HEK293T (cell line): ENCODE measurements at places on chromosomes 12 and 14.

DNA sequence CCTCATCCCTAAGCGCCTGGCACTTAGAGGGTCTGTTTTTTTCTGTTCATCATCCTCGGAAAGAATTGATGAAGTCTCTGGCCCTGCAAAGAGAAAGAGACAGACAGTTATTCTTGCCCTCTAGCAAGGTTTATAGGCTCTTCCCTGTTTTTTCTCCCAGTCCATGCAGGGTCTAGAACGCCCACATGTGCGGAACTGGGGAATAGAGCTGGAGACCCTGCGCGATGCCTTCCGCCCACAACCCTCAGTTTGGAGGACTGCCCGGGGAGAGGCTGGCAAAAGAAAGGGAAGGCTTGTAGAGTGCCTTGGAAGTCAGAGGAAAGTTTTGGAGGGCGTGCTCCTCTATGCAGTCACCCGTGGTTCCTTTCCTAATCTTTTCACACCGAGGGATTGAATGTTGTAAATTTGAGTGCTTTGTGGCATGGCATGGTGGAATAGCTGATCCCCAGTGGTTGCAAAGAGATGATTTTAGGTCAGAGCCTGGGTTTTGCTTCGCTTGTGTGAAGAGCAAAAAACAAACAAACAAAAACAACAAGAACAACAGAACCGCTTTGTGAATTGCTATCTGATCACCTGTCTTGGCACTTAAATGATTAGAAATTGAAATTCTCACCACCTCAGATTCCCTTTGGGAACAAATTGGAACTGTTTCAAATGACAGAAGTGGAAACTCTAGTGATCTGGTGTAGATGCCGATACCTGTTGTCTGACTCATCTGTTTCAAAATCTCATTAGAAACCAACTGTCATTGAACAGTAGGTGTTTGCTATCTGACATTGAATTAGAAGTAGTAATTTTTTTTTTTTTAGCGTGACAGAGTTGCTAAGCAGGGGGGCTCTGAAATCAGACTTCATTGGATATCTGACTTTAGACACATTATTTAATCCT, 947 bp downstream of the GAS2L3 start:
- peak; percentile 16 for DNase-seq

GRCh38 chr12:23221066-23221465, 596.1 kb downstream of the ETNK1 start:
- peak; percentile 45 for DNase-seq

- DNase-seq, result peak; percentile 89
Measured at GRCh38 chr14:24232121-24232644, at the start of gene NEDD8. NEDD8 (minus strand) TSS chr14:24232367; CDS start chr14:24232267, 100 bp downstream.

DNA sequence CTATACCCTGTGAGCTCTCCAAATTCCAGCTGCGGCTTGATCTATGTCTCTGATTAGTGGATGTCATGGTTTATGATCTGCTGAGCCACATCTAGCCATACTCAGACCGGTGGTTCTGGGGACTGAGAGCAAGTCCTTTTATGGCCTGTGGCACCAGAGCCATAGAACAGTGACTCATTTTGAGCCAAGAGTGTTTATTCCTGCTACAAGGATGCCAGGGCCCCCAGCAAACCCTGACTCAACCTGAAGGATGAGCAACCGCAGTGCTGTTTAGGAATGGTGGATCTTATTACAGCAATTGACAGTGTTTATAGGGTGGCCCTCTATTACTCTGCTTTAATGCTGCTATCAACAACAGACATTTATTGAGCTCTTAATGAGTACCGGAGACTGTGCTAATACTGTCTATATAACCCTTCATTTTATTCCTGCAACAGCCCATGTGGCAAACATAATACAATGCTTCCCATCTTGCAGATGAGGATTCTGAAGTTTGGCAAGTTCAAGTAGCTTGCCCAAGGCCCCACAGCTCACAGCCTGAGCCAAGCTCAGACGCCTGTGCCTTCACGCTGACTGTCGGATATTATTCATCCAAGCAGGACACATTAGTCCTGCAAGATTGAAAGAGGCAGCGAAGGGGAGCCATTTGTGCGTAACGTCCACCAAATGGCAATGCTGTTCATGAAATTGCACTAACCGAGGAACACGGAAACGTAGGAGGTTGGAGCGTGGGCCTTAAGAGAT, 273.6 kb upstream of the PWP1 start:
- peak; percentile 16 for DNase-seq

DNA sequence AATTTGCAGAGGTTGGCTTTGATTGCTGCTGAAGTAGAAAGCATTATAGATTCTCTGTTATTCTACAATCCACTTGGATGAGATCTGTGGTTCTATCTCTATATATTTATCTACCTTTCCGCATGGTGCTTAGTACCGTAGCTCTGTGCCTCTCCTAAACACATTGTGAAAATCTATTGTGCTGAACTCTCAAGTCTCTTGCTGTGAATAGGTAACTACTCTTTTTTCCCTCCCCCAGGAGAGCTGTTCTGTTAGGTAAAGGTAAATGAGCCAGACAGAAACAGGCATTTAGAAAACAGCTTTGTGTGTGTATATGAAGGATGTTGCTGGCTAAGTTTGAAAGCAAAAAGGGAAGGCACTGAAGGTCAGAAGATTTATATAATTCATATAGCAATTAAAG, 112.6 kb downstream of the BRMS1L start:
- DNase-seq, result no peak

DNA sequence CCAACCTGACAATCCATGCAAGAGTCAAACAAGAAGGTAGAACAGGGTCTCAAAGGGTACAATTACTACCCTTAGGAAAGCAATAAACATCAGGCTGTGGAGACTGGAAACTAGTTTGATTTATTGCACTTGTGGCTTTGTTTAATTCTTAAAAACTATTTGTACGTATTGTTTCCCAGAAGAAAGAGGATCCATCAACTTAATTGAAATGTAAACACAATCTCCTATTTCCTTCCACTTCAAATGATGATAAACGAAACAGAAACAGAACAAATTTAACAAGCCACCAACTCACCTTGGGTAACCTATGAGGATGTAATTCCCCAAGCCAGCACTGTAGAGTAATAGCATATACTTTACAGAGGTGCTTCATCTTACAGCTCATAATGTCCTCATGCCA, 8.0 kb downstream of the STXBP6 start:
- DNase-seq, result no peak

GRCh38 chr12:120220838-120221575, 20.1 kb upstream of the RPLP0 start:
- DNase-seq, result no peak

- no peak for DNase-seq
Measured at GRCh38 chr14:24071144-24071697, at the start of gene CPNE6. CPNE6 (plus strand) TSS chr14:24071562; CDS start chr14:24072937, 1,375 bp downstream.

DNA sequence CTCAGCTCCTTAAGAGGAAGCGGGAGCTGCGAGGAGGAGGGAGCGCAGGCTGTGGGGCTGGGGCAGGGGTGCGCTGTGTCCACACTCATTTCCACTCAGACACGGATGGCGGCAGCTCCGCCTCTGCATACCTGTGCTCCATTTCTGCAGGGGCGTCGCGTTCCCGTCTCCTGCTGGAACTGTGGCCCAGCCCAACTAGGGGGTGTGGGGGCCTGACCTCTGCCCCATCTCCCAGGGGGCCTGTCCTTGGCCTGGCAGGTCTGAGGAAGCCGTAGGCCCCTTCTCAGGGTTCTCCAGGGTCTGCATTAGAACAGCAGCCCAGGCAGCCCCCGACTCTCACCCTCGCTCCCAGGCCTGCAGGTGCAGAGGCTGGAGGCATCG, 31.2 kb downstream of the FBRSL1 start:
- DNase-seq, result no peak

GRCh38 chr14:54435500-54435981, 5.6 kb downstream of the CNIH1 start:
- DNase-seq, result no peak

DNA sequence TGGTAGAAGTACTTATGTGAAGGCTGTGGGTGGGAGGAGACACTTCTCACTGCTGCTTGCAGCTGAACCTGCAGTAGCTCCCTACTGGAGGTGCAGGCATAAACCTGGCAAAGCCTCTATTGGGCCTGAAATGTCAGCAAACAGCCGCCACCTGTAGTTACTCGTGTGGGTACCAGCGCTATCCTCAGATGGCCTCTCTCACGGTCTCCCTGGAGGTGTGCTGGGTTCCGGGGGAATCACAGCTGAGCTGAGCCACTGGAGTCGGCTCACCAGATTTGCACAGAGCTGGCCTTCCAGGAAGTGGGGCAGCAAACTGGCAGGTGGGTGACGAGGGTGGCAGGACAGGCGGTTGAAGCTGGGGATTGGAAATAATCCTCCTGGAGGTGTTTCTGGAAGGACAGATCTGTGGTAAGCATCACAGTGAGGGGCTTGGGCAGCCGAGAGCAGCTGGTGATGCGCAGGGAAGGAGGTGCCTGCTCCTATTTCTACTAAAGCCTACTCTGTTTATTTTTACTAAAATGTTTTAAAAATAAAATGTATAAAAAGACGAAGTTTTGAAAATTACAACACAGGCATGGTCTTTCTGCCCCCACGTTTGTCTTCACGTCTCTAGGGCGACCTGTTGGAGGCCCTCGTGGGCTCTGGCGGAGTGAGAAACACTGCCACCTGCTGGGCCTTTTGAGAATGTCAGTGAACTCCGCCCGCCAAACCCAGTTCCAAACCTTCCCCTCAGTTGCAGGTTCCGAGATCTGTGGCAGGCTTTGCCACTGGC, 67.8 kb upstream of the PLEKHG3 start:
- peak; percentile 80 for DNase-seq

DNA sequence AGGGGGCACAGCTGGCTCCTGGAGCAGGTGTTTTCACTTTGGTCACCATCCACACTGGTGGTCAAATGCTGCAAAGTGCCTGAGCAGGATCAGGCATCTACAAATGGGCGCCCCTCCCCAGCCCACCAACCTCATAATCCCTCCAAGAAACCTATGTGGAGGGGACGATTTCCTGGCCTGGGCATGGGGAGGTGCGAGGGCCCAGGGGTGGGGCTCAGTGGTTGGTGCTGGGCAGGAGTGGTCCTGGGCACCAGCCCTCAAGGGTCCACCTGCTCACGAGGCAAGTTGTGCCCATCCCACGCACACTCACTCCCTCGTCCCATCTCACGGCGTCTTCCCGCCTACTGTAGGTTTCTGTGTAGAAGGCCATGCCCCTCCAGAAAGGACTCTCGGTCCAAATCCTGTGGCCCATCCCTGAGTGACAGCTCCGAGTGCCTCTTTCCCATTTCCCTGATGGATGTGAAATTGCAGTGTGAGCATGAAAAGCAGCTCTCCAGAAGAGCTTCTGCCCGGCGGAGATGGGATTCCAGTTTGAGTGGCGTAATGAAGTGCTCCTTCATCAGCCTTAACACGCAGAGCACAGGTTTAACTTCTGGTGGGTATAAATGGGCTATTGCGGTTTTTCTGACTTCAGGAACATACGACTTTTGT, 36.9 kb downstream of the SLC15A4 start:
- no peak for DNase-seq

DNA sequence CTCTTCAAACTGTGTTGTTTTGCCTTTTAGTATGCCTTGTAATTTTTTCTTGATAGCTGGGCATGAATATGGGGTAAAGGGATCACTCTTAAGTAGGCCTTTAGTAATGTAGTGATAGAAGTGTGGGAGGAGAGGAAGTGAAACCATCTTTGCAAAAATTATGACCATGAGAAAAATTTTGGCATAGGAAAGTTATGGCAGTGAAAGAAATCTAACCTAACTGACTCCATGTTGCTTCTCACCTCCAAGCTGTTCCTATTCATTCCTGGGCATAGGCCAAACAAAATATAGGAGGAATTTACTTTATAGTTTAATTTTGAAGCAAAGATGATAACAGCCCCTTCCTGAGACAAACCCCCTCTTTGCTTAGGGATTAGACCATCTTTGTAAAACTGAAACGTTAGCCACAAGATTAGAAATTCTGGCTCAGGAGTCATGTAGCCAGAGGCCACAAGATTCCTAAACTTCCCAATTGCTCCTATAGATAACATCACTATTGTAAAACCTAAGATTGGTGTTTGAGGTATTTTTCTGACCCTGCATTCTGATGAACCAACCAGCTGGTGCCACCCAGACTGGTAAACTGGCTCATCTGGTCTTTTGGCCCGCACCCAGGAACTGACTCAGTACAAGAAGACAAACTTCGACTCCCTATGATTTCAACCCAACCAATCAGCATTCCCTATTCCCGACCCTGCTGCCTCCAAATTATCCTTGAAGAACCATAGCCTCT, 45.8 kb downstream of the CRADD start:
- no peak for DNase-seq

GRCh38 chr14:90641615-90642243, 174.5 kb downstream of the TTC7B start:
- DNase-seq, result no peak

- no peak for DNase-seq
Measured at GRCh38 chr14:77541905-77542304, 43.3 kb upstream of the ISM2 start.

DNA sequence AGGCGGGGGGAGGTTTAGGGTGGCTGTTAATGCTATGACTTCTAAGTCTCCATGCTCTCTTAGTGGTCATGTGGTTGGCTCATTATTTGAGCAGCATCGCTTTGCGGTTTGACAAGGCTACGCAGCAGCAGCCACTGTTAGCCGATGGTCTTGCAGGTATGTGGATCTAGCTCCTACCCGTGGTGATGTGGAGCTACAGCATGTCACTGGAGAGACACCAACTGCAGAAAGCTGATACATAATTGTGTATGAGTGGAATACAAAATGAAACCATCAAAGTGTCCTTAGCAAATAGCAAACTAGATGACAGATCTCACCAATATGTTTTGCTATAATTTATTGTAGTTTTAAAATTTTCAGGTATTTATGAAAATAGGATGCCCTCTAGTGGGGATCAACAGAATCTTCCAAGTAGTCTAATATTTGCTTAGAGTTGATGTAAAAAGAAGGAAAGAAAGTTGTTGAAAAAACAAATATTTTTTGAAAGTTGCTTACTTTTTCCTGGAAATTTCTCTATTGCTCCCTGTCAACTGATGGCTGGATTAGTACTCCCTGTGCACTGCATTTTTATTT, 94.9 kb downstream of the NAV3 start:
- DNase-seq, result peak; percentile 76

DNA sequence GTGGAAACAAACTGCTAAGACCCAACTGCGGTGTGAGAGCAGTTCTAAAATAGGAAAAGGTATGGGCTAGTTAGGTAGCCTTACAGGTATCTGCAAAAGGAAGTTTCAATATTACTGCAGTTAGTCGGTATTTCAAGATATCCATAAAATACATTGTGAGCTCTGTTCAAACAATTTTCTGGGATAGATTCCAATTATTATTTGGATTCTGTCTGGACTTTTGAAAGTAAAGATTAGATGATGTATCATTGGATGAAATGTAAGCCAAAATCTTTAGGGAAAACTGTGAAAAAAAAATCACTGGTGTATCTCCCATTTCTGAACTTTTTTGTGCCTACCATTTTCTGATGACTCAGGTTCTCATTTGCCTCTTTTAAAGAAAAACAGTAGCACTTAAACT, 621.6 kb downstream of the CCER1 start:
- no peak for DNase-seq

- no peak for DNase-seq
Measured at GRCh38 chr14:64692986-64693809, 11.0 kb upstream of the PLEKHG3 start.

DNA sequence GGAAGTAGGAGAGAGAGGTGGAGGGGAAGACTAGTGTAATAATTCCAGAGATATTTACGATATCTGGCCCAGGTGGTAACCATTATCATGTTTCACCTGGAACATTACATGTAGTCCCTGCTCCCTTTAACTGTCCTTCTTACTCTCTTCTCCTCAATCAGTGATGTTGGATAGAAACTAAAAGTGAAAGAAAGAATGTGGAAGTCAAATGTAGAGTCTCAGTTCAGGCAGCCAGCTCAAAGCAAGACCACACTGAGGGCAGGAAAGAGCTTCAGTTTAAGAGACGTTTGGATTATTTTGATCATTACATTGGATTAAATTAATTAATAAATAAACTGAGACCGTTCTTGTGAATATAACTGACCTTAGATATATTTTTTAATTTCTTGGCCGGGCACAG, 594.4 kb downstream of the FLRT2 start:
- no peak for DNase-seq

- DNase-seq, result no peak
Measured at GRCh38 chr12:31622038-31622437, 31.1 kb upstream of the DENND5B start.
